Effector memory CD4-positive, alpha-beta T cell (primary cell): ENCODE measurements at places on chromosomes 6 and 20.
A peak's percentile ranks its signal among the peaks of the same experiment; 100 is the strongest.

- no peak for DNase-seq
These were observed 152.0 kb downstream of the CEBPB start for GRCh38 chr20:50342638-50343102.

DNA sequence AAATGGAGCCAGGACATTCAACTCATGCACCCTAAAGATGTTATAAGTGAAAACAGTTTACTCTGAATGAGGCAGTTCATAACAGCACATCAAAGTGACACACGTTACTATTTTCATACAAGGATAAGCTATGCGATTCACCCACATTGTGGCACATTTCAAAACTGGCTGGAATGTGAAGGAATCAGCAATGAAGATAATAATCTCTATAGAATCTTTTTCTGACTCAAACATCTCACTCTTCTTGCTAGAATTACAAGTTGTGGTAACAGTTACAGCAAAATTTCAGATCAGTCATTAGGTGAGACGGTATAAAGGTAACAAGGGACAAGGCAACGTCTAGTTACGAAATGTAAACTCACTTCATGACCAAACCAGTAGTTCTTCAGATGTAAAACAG, 17.5 kb downstream of the TMEM244 start:
- DNase-seq: no peak

DNA sequence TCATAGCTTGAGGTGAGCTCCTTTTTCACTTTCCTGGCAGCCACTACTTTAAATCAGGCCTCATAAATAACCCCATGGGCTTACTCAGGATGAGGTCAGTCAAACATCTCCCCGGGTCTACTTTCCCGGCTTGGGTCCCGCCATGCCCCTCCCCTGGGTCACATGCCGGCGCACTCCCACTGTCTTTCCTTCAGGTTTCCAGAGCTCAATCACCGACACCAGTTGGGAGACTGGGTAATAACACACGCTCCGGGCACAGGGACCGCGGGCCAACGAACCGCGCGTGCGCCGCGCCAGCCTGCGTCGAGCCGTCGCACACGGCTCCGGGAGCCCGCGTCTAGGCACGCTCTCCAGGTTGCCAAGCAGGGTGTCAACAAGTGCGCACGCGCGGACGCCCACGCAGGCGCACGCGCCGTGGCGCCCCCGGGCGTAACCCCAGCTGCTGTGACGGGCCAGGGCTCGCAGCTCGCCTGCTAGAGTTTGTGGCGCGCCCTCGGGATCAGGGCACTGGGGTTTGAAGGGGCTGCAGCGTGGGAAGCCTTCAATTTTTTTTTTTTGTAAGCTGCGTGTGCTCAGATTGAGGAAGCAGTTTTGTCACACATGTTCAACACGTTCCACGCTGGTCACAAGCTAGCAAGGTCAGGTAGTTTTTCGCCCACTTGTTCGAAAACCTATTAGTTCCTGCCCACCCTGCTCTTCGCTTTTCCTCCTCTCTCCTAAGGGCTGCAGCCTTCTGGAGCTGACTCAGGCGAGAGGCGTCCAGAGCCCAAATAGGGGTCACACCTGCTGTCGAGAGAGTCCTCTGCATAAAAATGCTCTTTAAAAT, 31.8 kb downstream of the TFAP2B start:
- no peak for DNase-seq

- DNase-seq: no peak
These were observed 37.8 kb downstream of the MARCKS start for GRCh38 chr6:113894712-113895674.

GRCh38 chr20:1130847-1131246, 12.4 kb downstream of the PSMF1 start:
- no peak for DNase-seq

- DNase-seq: no peak
These were observed 50.3 kb upstream of the LY86 start for GRCh38 chr6:6538261-6538660.

DNA sequence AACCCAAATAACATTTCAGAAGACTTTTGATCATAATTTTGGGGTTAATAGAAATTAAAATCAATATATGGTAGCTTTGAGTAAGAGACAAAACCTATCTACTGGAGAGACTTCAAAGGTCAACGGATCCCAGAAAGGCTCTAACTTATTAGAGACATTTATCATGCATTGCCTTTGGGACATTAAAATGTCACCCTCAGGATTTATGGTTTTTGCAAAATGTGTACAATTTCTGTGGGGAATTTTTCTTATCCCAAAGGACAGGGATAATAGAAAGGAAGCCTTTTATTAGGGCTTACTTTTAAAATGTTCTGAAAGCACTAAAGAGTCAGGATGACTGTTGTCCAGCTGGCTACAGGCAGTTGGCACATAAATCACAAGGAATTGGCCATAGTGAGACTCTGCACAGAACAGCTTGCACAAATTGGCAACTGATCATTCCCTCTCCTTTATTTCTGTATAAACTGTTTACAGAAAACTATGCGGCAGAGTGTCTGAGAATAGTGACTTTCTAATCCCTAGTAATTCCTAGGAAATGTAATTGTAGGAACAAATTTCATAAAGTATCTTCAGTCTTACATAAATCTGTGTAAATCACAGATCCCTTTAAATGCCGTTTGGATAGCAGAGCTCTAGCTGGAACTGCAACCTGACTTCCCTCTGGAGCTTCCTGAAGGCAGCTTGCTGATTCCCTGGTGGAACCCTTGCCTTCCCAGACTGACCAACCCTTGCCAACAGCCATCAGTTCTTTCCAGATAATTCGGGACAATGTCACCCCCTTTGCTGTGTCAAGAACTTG, 201.1 kb upstream of the PREP start:
- DNase-seq: no peak

DNA sequence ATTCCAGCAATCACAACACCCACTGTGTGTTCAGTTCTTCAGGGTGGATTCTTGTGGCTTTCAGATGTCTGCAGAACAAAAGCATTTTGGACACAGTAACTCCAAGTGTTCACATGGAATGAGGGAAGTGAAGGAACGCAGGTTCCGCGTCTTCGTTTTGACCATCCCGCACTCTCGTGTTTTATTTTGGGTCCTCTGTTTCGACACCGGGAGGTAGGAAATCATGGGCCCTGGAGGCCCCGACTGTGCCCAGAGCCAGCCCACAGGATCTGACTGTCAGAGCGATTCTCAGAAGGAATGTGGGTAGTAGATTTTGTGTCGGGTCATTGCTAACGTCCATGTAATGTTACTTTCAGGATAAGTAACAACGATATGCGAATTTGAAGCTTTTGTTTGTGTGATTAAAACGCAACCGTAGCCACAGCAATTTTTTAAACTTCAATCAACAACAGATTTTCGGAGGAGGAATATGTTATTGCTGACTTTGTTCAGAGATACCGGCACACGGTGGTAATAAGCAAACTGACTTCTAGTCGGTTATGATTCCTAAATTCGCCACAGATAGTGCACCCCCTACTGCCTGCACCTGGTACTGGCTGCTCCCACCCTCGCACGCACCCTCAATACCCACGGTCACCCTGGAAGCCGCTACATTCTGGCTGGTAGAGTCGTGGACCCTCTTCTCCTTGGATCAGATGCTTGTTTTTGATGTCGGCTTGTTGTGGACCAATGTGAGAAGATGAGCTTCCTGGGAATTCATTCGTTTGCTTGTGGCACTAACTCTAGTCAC, 10.5 kb downstream of the NPEPL1 start:
- DNase-seq: no peak

- peak; percentile 30 for DNase-seq
These were observed 210.2 kb downstream of the TMEM200A start for GRCh38 chr6:130575971-130576370.

- no peak for DNase-seq
These were observed 207.1 kb downstream of the MAFB start for GRCh38 chr20:40481743-40482458.

DNA sequence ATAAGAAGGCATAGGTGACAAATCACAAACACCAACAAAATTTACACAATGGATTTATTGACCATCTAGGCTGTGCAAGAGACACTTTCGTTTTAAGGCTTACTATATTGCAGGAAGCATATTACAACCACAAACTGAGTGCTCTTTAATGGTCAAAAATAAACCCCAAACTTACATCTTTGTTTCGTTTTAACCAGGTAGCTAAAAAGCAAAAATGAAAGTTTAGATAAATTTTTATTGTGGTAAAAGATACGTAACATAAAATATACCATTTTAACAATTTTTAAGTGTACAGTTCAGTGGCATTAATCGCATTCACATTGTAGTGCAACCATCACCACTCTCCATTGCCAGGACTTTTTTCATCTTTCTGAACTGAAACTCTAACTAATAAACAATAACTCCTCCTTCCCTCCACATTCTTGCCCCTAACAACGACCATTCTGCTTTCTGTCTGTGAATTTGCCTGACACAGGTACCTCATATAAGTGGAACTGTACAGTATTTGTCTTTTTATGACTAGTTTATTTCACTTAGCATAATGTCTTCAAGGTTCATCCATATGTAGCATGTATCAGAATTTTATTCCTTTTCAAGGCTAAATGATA, 32.3 kb upstream of the DUSP22 start:
- no peak for DNase-seq

GRCh38 chr20:2617099-2617714, 35.2 kb upstream of the NOP56 start:
- no peak for DNase-seq

DNA sequence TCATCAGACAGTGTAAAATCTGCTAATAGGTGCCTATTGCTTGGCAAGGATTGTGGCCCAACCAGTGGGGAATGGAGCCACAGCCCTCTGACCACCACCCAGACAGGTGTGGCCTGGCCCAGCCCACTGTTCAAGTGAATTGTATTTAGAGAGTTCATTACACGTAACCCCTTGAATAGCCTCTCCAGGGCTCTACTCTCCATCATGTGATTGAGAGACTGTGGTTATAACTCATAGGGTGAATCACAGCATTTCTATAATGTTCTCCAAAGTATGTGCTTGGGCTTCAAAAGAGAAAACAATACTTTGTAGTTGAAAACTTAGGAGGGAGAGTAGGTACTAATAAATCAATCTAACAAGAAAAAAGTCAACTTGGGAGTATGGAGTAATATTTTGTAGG, 38.4 kb downstream of the ALDH8A1 start:
- no peak for DNase-seq

- no peak for DNase-seq
These were observed 189.4 kb upstream of the RNF217 start for GRCh38 chr6:124772733-124773319.

- no peak for DNase-seq
These were observed 30.8 kb upstream of the MPC1 start for GRCh38 chr6:166413491-166413951.

- DNase-seq: no peak
These were observed 181.1 kb downstream of the RPS12 start for GRCh38 chr6:132995432-132995831.

- no peak for DNase-seq
These were observed 58.6 kb downstream of the SYNJ2 start for GRCh38 chr6:158040051-158040803.

DNA sequence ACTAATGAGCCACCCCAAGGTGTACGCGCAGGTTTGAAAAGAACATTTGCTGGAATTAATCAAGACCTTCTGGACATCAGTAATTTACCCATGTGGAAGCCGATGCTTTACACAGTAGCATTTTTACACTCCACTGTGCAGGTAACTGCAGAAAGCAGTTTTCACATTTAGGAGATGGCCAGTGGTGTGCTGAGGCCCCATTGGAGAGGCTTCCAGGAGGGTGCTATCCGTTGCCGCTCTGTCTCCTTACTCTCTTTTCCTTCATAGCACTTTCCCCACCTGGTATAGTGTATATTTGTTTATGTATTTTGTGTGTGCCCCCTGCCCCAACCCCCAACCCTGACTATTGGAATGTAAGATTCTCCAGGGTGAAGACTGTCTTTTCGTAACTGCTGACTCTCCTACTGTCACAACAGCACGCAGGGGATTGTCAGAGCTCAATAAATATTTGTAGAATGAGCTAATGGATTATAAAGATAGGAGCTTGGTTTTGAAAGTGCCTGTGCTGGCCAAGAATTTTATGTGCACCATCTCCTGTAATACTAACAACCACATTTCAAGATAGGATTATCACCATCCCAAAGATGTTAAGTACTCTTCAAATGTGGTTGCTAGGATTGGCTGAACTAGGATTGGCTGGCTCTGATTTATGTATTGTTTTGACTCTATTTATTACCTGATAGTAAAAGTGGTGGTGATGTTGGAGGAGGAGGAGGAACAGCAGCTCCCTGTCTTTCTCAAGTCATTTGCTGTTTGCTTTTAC, 74.0 kb upstream of the GLP1R start:
- DNase-seq: no peak

DNA sequence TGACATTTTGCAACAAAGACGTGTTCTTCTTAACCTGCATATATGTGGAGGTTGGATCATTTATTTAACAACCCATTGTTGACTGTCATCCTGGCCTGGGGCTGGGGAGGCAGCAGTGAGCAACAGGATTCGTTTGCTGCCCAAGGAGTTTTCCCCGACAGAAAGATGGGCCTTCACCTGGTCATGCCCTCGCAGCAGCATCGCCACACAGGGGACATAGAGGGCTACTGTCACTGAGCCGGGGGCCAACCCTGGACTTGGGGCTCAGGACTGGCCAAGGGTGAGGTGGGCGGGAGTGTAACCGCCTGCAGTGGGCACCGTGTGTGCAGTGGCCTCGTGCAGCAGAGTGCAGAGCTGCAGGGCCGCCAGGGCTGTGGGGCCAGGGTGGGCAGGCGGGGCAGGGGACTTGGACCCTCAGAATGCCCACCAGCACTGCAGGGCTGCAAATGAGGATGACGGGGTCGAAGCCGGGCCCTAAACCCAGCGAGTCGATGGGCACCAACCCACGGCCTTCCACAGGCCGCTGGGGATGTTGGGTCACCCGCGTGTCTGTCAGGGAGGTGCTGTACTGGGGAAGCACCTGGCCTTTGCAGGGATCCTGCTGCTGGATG, 11.8 kb downstream of the DUSP22 start:
- no peak for DNase-seq

GRCh38 chr6:53201270-53201669, 52.6 kb upstream of the GCM1 start:
- DNase-seq: no peak

- DNase-seq: no peak
These were observed 654.5 kb upstream of the PTCHD4 start for GRCh38 chr6:48765352-48765961.

GRCh38 chr6:13434777-13435176, 52.6 kb downstream of the GFOD1 start:
- DNase-seq: no peak

DNA sequence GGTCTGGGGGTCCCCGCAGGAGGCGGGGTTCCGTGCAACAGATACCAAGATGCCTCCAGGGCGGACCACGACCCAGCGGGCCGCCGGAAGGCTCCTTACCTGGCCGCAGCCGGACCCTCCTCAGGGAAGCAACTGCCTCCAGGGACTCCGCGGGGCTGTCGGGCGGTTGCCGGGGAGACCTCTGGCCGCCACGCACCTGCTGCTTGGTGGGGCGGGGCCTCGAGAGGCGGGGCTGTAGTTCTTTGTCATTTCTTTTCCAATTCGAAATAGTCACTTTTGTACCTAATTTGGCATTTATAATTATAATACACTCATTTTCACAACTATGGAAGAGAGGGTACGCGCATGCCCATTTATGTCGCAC, 647 bp downstream of the AK9 start:
- peak; percentile 32 for DNase-seq

GRCh38 chr6:98525860-98526259, 308.5 kb upstream of the POU3F2 start:
- DNase-seq: no peak
